COLO829 (cell line): ENCODE measurements at places on chromosomes 12 and 14.

DNA sequence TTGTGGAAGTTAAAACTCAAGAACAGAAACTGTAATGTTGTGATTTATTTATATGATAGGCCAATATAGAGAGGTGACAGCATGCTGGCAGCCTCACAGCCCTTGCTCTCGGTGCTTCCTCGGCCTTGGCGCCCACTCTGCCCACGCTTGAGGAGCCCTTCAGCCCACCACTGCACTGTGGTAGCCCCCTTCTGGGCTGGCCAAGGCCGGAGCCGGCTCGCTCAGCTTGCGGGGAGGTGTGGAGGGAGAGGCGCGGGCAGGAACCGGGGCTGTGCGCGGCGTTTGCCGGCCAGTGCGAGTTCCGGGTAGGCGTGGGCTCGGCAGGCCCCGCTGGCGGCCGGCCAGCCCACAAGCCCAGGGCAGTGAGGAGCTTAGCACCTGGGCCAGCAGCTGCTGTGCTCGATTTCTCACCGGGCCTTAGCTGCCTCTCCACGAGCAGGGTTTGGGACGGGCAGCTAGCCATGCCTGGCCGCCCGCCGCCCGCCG lies 65.8 kb upstream of the SLC8A3 start:
- no peak for DNase-seq

DNA sequence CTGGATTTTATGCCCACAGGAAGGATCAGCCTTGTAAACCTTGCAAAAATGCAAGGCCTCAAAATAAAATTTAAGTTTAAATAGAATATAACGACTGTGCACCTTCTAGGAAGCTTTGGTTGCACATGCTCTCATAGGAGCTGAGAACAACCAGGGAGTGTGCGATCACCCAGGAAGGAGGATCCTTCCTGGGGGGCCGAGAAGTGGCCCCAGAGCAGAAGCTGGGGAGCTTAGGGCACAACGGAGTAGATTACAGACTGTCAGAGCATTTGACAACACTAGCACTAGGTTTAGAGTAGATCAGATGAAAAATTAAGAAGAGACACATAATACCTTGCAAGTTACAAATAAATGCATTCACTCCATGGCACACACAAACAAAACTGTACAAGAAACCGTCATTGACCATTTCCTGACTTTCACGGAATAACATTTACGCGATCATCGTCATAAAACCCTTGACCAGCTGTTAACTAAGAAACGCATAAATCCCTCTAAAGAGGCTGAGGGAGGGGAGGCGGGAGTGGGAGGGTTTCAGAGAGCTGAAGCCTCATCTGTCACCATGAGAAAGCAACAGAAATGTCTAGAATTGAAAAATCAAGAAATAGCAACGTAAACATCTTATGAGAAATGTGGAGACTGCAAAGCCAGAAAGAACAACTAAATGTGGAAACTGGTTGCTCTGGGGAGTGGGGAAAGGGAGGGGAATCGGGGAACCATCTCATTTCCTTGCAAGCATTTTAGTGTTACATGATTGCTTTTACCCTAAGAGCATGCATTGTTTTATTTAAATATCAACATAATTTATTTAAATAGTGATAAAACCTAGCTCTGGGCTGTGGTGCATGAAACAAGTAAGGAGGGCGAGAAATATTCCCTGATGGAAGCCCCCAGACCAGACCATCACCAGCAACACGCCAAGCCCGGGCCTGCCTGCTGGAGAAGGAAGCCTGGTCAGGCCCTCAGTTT lies 13.1 kb upstream of the CCDC85C start:
- no peak for DNase-seq

DNA sequence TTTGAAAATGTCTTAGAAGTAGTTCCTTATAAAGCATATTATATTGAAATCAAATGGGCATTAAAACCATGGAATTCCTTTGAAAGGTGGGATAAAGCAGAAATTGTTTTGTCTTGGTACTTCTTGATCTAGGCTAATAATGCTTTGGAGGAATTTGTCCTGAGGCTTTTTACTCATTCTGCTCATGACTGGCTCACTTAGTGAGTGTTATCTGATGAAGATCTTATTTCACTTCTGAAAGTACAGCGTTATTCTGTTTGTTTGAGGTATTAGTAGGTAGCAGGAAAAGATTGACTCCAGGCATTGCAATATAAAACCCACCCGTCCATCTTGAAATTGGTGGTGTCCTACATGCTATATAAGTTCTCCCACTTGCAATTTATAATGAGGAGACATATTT lies 5.5 kb downstream of the C12orf71 start:
- DNase-seq, result peak; percentile 35

GRCh38 chr12:19852100-19852855 lies 413.0 kb downstream of the AEBP2 start:
- DNase-seq, result no peak

DNA sequence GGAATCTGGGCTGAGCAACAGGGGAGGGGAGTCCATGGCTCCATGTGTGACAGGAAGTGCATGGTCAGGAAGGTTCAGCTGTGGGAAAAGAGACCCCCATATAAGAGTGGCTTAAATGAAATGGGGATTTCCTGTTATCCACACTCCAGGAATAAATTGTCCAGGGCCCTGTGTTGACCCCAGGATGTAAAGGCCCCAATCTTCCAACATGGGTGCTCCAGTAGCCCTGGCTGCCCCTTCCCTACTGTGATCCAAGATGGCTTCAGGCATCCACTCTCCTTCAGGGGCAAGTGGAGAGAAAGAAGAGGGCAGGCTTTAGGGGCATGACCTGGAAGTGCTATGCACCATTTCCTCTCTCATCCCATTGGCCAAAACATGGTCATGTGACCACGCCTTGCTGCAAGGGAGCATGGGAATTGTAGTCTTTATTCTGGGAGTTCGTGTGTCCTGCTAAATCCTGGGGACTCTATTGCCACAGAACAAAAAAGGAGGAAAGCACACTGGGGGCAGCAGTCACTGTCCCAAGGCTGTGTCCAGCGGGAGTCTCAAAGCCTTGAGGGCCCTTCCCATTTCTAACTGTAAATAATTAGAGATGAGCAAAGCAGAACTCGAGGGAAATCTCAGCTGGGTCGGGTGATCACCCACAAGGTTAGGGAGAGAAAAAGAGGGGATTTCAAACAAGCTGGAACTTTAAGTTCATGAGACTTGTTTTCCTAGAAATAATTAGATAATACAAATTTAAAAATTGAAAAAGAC lies 289.2 kb downstream of the ADGRD1 start:
- DNase-seq, result peak; percentile 33
